ENCODE measurements at places on chromosomes 4 and X. TPM values are rescaled to one million over a fixed set of nuclear protein-coding genes. Genes with fewer than 3 reads are reported as not detected.

- H3K4me3 ChIP-seq: no peak overlapping the region
- no peaks in the 10 kb centered on the region for H3K36me3 ChIP-seq
- no peaks in the 10 kb centered on the region for H3K27me3 ChIP-seq
- DNase-seq: no peak
Measured at GRCh38 chr4:6520978-6521377, 48.6 kb upstream of the PPP2R2C start.

DNA sequence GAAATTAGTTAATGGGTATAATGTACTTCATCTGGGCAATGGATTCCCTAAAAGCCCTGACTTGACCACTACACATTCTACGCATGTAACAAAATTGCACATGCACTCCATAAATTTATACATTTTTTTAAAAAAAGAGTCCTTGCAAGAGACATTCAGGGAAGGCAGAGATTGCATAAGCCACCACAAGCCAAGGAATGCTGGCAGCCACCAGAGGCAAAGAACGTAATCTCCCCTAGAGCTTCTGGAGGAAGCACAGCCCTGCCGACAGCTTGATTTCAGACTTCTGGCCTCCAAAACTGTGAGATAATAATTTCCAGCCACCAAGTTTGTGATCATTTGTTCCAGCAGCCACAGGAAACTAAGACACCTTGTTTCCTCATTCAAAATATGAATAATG is 185.6 kb upstream of the GALNT7 start:
- H3K36me3 ChIP-seq: no peaks in the 10 kb centered on the region
- H3K27ac ChIP-seq: no peak overlapping the region
- DNase-seq: no peak
- no peak overlapping the region for H3K4me3 ChIP-seq

DNA sequence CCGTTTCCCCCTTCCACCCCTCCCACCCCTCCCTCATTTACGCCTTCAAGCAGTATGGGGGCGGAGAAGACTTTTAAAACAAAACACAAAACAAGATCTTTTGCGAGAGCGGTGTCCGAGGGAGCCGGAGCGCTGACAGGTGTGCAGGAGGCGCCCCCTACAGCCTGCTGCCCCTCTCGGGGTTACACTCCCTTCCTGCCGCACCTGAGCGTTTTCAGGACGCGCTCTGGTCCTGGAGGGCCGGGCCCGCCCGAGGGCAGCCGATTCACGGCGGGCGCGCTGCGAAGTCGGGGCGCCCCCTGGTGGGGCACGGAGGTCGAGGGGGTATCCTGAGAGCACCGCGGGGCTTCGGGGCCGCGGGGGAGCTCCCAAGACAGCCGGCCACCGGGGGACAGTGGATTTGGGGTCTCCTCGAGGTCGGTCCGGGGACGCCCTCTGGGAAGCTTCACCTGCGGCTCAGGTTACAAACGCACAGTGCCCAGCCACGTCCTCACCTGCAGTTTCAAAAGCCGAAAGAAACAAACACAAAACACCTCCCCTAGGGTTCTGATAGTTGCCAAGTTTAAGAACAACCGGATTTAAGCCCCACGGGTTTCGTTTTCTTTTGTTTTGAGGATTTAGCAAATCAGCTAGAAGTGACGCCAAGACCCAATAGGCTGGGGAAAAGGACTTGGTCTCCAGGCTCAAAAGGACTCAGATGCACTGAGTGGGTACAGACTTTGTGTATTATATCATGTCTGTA is 8.0 kb upstream of the NEUROG2 start:
- H3K27ac ChIP-seq: no peak overlapping the region
- no peaks in the 10 kb centered on the region for H3K4me1 ChIP-seq
- H3K4me3 ChIP-seq: peak overlapping the region; percentile 84
- peak; percentile 98 for DNase-seq
- no peaks in the 10 kb centered on the region for H3K36me3 ChIP-seq
- peaks cover 89% of the 10 kb centered on the region for H3K27me3 ChIP-seq

GRCh38 chr4:56261027-56261426 is 126.3 kb downstream of the AASDH start:
- no peak overlapping the region for H3K27ac ChIP-seq
- H3K4me3 ChIP-seq: no peak overlapping the region
- H3K4me1 ChIP-seq: peaks cover 9% of the 10 kb centered on the region

- H3K4me1 ChIP-seq: peaks cover 4% of the 10 kb centered on the region
- no peak overlapping the region for H3K27ac ChIP-seq
- no peak for DNase-seq
- no peaks in the 10 kb centered on the region for H3K36me3 ChIP-seq
- H3K27me3 ChIP-seq: peaks cover 4% of the 10 kb centered on the region
Measured at GRCh38 chr4:117479673-117480072, 394.3 kb upstream of the TRAM1L1 start.

The TCEAL8 gene
- 86.0 TPM for total RNA-seq

DNA sequence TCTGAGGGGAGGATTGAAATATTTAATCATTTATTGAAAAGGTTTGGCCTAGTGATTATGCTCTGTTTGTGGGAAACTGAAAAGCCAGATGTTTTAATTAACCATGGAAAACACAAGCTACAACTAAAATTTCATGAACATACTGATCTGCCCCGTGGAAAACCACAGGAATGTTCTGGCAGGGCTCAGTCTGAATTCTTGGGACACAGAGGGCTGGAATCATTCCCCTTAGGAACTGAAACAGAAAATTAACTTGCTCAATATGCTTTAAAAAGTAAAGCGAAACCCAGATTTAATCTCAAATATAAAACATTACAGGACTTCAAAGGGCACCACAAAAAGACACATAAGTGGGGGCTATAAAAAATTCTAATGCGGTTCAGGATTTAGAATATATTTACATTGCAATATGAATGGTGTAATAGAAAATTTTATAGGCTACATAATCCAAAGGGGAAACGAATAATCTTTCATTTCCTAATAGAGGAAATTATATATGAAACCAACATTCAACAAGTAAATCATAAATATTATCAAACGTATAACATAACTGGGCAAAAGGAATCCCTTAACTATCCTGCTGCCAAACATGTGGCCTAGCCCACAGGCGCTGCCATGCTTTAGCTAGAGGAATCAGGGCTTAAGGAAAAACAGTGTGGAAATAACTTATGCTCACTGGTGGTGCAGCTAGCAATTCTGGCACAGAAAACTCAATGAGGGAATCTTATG is 70.9 kb downstream of the APBB2 start:
- H3K4me1 ChIP-seq: peaks cover 23% of the 10 kb centered on the region
- no peaks in the 10 kb centered on the region for H3K27me3 ChIP-seq
- H3K27ac ChIP-seq: peak overlapping the region; percentile 39
- H3K36me3 ChIP-seq: peaks cover 7% of the 10 kb centered on the region
- DNase-seq: no peak

DNA sequence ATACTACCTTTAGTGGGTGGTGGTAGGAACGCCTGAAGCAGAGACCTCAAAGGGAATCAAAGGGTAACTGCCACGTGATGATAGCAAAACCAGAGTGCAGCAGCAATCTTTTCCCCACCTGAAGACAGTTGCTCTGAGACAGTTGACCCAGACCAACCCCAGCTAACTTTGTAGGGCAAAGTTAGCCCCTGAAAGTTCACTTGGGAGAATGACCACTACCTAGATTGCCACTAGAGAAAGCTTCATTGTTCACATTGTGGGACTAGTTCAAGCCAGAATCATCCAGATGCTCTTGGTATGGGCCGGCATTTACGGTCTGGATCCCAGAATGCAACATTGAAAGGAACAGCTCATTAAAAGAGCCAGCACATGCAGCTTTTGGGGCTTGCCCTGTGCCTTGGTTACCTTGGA is 4.1 kb downstream of the SEPTIN6 start:
- no peak overlapping the region for H3K4me3 ChIP-seq
- no peaks in the 10 kb centered on the region for H3K27me3 ChIP-seq
- no peaks in the 10 kb centered on the region for H3K36me3 ChIP-seq
- no peak overlapping the region for H3K27ac ChIP-seq
- DNase-seq: no peak

DNA sequence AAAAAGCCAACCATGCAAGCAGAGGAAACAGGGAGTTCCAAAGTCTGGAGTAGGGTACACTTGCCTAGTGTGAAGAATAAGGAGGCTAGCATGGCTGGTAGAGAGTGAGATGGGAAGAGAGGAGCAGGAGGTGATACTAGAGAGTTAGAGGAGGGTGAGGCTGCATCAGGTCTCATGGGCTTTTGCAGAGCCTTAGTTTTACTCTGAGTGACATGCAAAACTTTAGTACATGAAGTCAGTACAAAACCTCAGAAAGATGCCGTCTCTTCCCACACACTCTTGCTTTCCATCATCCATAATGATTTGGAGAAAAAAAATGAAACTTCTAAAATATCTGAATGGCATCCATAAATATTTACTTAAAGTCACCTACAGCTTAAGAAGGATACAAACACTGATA is 5.0 kb downstream of the OPRPN start:
- H3K27me3 ChIP-seq: no peaks in the 10 kb centered on the region
- no peak overlapping the region for H3K4me3 ChIP-seq
- no peaks in the 10 kb centered on the region for H3K36me3 ChIP-seq
- DNase-seq: no peak
- H3K4me1 ChIP-seq: no peaks in the 10 kb centered on the region

DNA sequence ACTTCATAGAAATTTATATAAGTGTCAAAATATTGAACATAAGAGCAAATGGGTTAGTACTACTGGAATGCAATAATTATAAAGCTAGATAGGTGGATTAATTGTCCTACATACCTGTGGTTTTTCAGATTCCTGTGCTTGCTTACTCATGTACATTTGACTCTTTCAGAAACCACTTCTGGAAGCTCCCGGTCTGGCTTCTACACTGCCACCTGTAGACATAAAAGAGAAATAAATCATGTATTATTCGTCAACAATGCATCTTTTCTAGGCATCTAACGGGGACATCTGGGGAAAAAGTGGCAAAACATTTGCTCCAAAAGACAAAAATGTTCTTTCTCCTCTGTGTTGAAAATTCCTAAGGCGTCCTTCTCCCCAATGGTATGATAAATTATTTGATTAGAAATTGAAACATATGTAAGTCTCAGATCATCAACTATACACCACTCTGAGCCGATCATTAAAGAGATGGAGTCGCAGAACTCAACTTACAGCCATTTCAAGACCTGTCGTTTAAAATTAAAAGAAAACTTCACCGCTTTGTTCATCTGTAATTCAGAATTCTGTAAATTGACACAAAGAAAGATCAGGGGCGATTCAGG is 648.7 kb upstream of the DIPK2B start:
- no peaks in the 10 kb centered on the region for H3K27me3 ChIP-seq
- peak overlapping the region; percentile 92 for H3K4me3 ChIP-seq
- H3K4me1 ChIP-seq: no peaks in the 10 kb centered on the region
- H3K27ac ChIP-seq: no peak overlapping the region
- H3K36me3 ChIP-seq: peaks cover 30% of the 10 kb centered on the region

DNA sequence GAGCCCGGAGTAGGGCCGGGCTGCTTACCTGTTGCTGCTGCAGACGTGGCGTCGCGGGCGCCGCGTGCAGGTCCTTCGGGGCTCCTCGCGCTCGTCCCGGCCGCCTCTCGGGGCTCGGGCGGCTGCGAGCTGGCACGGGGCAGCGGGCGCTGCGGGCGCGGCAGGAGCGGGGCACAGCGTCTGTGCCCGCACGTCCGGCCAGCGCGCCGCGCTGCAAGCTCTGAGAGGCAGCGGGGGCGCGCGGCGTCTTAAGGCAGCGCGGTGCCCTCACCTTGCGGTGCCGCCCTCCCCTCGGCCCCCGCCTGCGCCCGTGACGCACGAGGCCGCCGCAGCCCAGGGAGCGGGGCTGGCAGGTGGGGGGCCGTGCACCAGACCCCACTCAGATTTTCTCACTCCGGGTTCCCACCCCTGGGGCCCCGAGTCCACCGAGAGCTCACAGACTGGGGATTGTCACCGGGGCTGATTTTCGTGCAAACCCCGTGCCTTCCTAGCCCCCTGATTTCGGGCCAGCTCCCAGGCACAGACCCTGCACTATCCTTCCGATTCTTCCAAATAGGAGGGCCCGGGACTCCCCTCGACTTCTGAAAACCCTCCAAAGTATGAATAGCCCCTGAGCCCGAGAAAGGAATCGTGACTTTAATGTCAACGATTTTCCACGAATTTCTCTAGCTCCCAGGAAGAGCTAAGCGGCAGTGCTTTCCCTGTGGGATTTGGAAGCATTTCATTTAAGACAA is at the start of gene GPR101:
Gene GPR101 (minus strand): TSS at position 222 of the 734 bp plus-strand sequence. CDS start 2,321 bp downstream, outside the sequence.
- H3K4me3 ChIP-seq: peak within 1 kb of the TSS; percentile 62
- no peaks in the 10 kb centered on the region for H3K4me1 ChIP-seq
- no peak for DNase-seq
- no peak within 1 kb of the TSS for H3K27ac ChIP-seq

The GCNA gene
- total RNA-seq: 2.2 TPM

The EMCN gene
- total RNA-seq: not detected

The LINC00632 gene
- total RNA-seq: 248 TPM

DNA sequence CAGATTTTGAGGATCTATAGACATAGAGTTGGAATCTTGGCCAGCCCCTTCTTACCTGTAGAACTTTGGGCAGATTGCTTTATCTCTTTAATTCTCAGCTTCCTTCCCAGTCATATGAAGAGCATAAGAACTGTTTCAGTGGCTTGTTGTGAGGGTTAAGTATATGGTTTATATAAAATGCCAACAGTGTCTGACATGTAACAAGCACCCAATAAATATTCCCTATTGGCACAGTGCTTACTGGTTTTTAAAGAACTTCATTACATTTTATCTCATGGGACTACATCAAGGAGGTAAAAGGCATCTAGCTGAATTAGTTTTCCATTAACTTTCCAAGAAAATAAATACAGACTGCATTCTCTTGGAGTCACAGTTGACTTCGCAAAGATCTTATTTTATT is 106.7 kb upstream of the LIMCH1 start:
- peaks cover 8% of the 10 kb centered on the region for H3K27me3 ChIP-seq
- H3K4me1 ChIP-seq: peaks cover 13% of the 10 kb centered on the region
- no peak for DNase-seq
- no peak overlapping the region for H3K4me3 ChIP-seq

- H3K27ac ChIP-seq: no peak overlapping the region
- no peaks in the 10 kb centered on the region for H3K27me3 ChIP-seq
- peak; percentile 57 for DNase-seq
- H3K4me3 ChIP-seq: no peak overlapping the region
- H3K36me3 ChIP-seq: no peaks in the 10 kb centered on the region
Measured at GRCh38 chr4:107098401-107098800, 62.3 kb upstream of the DKK2 start.

The TMEM184C gene
- 37.6 TPM for total RNA-seq

- H3K4me1 ChIP-seq: no peaks in the 10 kb centered on the region
- no peak for DNase-seq
- no peak overlapping the region for H3K4me3 ChIP-seq
- no peaks in the 10 kb centered on the region for H3K36me3 ChIP-seq
- no peak overlapping the region for H3K27ac ChIP-seq
Measured at GRCh38 chr4:110787109-110787508, 164.2 kb upstream of the PITX2 start.

The LEF1 gene
- 1.4 TPM for total RNA-seq

- no peaks in the 10 kb centered on the region for H3K36me3 ChIP-seq
- H3K27ac ChIP-seq: no peak overlapping the region
- DNase-seq: peak; percentile 87
- no peaks in the 10 kb centered on the region for H3K27me3 ChIP-seq
- no peak overlapping the region for H3K4me3 ChIP-seq
Measured at GRCh38 chr4:120870279-120870673, 52.2 kb downstream of the PRDM5 start.

- H3K36me3 ChIP-seq: no peaks in the 10 kb centered on the region
- peak; percentile 26 for DNase-seq
- no peak overlapping the region for H3K4me3 ChIP-seq
- no peak overlapping the region for H3K27ac ChIP-seq
- no peaks in the 10 kb centered on the region for H3K4me1 ChIP-seq
- no peaks in the 10 kb centered on the region for H3K27me3 ChIP-seq
Measured at GRCh38 chr4:6236816-6237390, 32.7 kb upstream of the WFS1 start.
